Activated CD4-positive, alpha-beta T cell treated with anti-CD3 and anti-CD28 coated beads for 48 hours (primary cell): ENCODE measurements at places on chromosomes 12 and 14.

DNA sequence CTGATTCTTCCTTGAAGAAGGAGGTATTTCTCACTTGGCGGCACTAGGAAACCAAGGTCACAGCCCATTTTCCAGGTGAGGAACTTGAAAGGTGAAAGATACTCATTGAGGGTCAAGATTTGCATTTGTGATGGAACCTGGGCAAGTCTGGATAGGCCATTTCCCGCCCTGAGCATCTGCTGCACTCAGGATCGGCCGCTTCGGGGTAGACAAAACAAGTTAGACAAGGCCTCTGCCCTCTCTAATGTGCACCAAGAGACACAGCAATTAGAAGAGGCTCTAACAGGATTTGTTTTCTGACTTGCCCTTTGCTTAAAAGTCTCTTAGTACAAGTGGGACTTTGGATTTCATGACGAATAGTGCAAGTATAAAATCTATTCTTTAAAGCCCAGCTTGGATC lies 167.2 kb downstream of the KTN1 start:
- no peak for DNase-seq

DNA sequence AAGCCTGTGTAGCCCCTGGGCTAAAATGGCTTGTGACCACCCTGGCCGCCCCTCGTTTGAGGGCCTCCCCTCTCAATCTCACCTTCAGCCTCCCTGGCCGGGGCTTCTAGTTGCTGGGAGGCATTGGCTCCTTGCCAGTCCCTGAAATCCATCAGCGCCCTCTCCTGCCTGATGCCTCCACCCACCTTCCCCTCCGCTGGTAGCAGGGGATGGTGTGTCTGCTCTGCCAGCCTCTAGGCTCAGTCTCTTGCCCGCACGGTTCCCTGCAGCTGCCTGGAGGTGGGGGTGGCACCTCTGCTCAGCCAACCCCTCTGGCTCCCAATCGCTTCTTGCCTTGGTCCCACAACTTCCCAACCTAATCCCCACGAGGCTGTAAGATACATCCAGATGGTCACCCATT lies 167.9 kb downstream of the PHETA1 start:
- no peak for DNase-seq

DNA sequence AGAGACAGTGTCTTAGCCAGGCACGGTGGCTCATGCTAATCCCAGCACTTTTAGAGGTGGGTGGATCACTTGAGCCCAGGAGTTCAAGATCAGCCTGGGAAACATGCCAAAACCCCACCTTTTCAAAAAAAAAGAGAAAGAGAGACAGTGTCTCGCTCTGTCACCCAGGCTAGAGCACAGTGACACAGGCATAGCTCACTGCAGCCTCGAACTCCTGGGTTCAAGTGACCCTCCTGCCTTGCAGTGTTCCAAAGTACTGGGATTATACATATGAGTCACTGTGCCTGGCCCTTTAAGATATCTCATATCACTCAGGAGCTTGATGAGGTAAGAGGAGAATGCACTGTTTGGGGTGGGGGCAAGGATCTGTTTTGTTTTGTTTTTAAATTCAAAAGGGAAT lies 48.1 kb upstream of the LTBP2 start:
- no peak for DNase-seq

DNA sequence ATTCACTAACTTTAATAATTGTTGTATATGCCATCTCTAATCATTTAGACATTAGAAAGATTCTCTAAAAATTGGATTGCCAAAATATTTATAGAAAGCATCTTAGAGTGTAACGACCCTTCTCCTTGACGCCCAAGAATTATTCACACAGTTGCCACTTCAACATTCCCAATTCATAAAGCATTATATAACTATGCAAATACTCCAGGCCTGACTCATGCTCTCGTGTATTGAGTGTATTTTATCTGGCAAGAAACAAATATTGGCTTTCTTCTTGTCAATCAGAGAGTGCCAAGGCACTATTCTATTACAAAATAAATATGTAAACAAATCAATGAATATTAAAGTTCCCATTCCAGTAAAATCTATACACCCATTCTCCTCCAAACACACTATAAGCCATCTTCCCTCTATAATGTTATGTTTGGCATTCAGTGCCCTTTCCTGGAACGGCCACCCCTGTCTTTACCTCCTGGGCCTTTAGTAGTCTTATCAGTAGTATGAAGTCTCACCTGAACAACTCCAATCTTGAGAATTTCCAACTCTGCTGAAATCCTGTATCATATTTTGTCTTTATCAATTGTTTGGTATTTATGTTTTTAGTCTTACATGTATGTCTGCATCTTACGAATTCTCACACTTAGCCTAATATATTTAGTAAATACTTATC lies 182.6 kb downstream of the PIK3C2G start:
- DNase-seq: no peak

GRCh38 chr14:64573109-64573508 lies 23.3 kb downstream of the PPP1R36 start:
- DNase-seq: no peak

DNA sequence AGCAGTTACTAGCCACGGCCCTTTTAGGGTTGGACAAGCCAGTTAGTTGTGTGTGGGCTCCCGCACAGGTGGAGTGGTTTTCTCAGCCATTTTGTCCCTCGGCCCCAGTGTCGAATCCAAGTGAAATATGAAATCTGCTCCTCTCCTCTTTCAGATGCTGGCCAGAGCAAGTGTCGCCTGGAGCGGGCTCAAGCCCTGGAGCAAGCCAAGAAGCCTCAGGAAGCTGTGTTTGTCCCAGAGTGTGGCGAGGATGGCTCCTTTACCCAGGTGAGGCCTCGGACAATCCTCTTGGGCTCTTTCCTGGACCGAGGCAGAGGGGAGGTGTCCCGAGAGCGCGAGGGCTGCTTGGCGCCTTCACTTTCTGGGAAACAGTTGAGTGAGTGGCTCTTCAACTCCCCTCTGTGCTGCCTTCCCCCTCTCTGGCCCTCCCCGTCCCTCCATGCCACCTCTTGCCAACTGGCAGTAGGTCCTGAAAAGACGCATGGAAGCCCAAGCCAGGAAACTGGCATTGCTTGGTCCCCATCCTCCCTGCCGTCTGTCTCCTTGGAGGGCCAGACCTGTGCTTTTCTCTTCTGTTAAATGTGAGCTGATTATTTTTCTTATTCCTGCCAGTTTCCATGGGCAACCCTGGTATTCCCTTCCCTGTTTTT lies 74.2 kb downstream of the SMOC1 start:
- no peak for DNase-seq

- no peak for DNase-seq
Observed at GRCh38 chr14:79077096-79077495, 906.9 kb downstream of the NRXN3 start.

DNA sequence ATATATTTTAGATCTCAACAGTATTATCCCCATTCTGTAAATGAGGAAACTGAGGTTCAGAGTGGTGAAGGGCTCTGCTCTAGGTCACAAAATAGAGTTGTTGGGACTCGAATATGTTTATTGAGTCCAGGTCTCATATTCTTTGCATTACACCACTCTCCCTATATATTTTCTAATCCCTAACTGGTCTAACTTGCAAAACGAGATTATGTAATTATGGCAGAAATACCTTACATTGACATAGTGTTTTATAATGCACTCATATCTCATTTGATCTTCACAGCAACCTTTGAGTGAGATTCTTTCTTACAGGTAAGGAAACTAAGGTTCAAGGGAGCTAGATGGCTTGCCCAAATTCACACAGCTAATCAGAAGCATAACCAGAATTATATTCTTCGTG lies 106.9 kb upstream of the LRIG3 start:
- no peak for DNase-seq

- no peak for DNase-seq
Observed at GRCh38 chr12:108914121-108914531, 34.2 kb downstream of the DAO start.

DNA sequence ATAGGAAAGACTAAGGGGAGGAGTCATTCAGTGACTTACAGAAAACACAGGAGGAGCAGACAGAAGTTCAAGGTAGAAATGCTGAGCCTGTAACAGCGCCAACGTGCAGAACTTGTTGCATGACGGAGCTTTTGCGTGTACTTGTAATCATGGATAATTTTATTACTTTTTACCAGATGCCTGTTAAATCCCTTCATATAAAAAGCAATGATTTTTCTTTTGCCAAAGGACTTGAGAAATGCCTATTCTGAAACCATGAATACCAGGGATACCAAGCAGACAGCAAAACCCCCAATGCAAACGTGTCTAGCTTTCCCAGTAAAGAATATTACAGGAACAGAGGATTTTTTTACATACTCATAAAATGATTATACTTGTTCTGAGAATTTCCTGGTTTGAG lies 163.6 kb upstream of the GSC start:
- no peak for DNase-seq

GRCh38 chr12:93673084-93673483 lies 4.1 kb upstream of the CRADD start:
- DNase-seq: no peak

DNA sequence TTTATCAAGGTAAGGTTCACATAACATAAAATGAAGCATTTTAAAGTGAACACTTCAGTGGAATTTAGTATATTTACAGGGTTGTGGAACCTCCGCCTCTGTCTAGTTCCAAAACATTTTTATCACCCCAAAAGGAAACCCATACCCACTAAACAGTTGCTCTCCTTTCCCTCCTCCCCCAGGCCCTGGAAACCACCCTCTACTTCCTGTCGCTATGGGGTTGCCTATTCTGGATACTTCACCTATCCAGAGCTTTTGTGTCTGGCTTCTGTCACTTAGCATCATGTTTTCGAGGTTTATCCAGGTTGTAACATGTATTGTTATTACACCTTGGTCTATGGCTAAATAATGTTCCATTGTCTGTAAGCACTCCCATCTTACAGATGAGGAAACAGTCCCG lies 27.7 kb upstream of the ZFP36L1 start:
- peak; percentile 16 for DNase-seq

- no peak for DNase-seq
Observed at GRCh38 chr14:67636361-67636919, 16.7 kb downstream of the ARG2 start.

DNA sequence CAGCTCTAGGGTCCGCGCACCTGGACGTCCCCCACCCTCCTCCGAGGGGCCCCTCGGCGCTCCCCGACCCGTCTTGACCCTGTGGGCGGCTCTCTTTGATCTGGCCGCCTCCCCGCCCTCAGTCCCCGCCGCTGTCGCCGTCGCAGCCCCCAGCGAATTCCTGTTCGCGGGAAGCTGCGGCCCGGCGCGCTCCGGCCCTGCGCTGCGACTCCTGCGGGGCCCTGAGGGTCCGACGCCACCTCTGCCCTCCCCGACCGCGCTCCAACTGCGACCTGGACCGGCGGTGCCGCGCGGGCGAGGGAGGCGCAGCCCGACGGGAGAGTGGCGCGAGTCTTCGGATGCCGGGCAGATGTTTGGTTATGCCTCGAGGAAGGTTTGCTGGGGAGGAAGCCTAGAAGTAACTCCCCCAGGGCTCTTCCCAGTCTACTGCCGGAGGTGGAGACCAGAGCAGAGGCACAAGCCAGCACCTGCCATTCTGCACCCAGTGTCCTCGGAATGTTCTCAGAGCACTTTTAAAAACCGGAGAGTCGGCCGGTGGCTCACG lies 440 bp upstream of the ISM2 start:
- DNase-seq: no peak

DNA sequence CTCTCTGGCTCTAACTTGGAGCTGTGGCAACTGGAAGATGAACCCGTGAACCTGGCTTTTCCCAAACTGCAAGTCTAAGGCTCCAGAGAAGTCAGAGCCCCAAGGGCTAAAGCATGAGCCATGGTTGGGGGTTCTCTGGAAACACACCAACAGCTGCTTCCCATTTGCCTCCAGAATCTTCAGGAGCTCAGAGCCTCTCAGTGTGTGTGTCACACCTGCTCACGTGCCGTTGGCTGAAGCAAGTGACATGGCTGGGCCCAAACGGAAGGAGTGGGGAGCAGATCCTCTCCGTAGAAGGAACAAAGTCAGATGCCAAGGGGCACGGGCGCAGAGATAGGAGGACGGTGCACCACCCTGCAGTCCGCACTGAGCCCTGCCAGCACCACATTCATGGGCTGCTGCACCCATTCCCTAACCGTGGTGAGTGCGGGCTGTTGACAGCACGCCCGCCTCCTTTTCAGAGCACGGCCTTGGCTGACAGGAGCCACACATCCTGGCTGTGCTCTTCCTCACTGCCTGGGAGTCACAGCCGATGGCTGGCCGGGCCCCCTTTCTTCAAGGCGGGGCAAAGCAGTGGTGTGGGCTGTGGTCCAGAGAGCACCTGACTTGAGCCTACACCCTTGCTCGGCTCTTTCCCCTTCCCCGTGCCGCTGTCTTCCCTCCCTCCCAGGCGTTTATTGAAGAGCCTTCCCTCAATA lies 16.6 kb upstream of the TRAF3 start:
- no peak for DNase-seq

GRCh38 chr12:92292016-92292415 lies 146.4 kb upstream of the BTG1 start:
- DNase-seq: no peak

GRCh38 chr12:66309606-66310005 lies 7.3 kb downstream of the HELB start:
- no peak for DNase-seq

DNA sequence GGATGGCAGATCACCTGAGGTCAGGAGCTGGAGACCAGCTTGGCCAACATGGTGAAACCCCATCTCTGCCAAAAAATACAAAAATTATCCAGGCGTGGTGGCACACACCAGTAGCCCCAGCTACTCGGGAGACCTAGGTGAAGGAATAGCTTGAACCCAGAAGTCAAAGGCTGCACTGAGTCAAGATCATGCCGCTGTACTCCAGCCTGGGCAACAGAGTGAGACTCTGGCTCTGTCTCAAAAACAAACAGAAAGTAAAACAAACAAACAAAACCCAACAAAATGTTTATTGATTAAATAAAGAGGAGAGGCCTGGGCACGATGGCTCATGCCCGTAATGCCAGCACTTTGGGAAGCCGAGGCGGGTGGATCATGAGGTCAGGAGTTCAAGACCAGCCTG lies 5.5 kb downstream of the ZCCHC8 start:
- no peak for DNase-seq

DNA sequence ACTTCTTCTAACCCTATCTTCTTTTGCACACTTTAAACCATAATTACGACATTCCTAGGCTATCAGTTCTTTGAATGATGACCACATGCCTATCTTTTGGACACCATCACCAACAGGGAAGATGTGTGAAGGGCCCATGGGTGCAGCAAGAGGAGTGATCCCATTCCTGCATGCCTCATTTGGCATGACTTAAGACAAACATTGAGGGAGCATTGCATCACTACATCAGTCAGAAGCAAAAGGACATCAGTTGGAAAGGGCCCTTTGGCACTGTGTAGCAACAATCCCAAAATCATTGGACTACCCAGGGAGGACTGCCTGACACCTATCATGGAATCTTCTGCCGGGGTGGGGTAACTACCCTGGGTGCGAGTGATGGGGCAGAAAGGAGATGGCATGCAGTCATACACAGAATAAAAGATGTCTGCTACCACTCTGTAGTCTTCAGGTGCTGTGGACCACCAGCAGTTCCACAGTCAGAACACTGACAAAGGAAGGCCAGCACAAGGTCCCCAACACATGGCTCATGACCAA lies 10.7 kb upstream of the TMBIM6 start:
- no peak for DNase-seq
